ENCODE measurements at places on chromosomes 6 and 20.

DNA sequence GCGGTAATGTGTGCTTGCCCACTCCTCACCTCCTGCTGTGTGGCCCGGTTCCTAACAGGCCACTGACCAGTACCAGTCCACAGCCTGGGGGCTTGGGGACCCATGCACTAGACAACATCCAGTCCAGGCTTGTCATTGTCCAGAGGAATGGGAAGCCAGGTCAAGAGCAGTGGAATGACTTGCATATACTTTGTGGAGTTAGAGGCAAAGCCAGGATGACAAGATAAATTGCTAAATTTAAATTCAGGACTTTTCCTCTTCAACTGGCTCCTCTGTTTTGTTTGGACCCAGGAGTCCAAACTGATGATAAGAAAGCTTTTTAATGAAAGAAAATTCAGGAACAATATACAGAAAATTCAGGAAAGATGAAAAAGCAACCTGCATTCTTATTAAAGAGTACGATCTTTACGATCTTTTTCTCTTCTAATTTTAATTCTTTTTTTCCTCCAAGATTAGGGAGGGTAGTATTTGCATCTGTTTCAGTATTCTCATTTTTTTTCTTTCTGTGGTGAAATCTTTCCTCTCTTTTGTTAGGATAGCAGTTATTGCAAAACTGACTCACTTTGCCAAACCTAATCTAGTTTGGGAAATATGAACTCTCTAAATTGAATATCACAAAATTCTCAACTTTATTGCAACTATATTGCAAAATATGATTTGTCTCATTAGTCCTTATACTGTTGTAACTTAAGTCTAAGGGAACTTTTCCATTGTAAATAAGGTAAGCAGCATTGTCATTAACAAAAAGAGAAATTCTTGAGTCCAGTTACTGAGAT lies 48.2 kb downstream of the DCBLD1 start:
- DNase-seq = no peak

- no peak for DNase-seq
These were observed 375.8 kb downstream of the THBS2 start for GRCh38 chr6:168877821-168878282.

DNA sequence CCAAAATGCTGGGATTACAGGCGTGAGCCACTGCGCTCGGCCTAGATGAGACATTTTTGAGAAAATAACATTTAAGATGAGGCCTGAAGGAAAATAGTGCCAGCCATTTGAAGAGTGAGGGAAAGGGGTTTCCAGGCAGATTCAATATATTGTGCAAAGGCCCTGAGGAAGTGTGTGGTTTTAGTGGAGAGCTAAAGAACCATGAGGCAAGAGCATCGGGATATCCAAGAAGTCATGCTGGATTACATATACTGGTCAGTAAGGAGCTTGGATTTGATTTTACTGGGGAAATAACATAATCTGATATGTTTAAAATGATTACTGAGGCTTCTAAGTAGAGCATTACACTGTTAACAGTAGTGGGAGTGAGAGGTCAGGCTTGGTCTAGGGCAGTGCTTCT lies 47.0 kb downstream of the CARMIL1 start:
- DNase-seq = no peak

GRCh38 chr6:24522228-24523176 lies 27.7 kb downstream of the ALDH5A1 start:
- DNase-seq = no peak

- DNase-seq = no peak
These were observed 96.0 kb upstream of the SNX9 start for GRCh38 chr6:157726892-157727628.

GRCh38 chr6:70811788-70812187 lies 144.1 kb downstream of the SMAP1 start:
- no peak for DNase-seq
